SW 1271 (cell line): ENCODE measurements at places on chromosomes 2 and 18.

GRCh38 chr18:62387257-62387656, 62.1 kb downstream of the TNFRSF11A start:
- no peak for DNase-seq

- DNase-seq, result no peak
These were observed 101.6 kb downstream of the GFPT1 start for GRCh38 chr2:69285379-69285894.

GRCh38 chr2:51032751-51033330, 909 bp upstream of the NRXN1 start:
- no peak for DNase-seq

- DNase-seq, result peak; percentile 22
These were observed 244.5 kb downstream of the TCF4 start for GRCh38 chr18:55343396-55344073.
